Placental pericyte (primary cell): ENCODE measurements at places on chromosomes 2 and 18. TPM values are rescaled to one million over a fixed set of nuclear protein-coding genes. Genes with fewer than 3 reads are reported as not detected.

The LCT gene
- total RNA-seq, result not detected in 2 replicates

The MALL gene
- 2.4 and 27.1 TPM in 2 replicates for total RNA-seq

The ARL5A gene
- total RNA-seq, result 54.1 and 63.3 TPM in 2 replicates

The CLEC4F gene
- total RNA-seq, result not detected in 2 replicates

The MAPRE2 gene
- total RNA-seq, result 23.2 and 30.9 TPM in 2 replicates

The NOP58 gene
- total RNA-seq, result 65.7 and 87.5 TPM in 2 replicates

The PSMA8 gene
- not detected in 2 replicates for total RNA-seq

The C1GALT1C1L gene
- total RNA-seq, result 0.29 TPM in 1 of 2 replicates, not detected in the other

The NYAP2 gene
- under 0.01 TPM in 1 of 2 replicates, not detected in the other for total RNA-seq
